ENCODE measurements at places on chromosomes 7 and 10. TPM values are rescaled to one million over a fixed set of nuclear protein-coding genes. Genes with fewer than 3 reads are reported as not detected.

PARP12 gene
- 33.6 TPM for total RNA-seq

SLC26A3 gene
- not detected for total RNA-seq

NANOS1 gene
- not detected for total RNA-seq

SLC39A12 gene
- not detected for total RNA-seq

CDC14C gene
- not detected for total RNA-seq

PGAM2 gene
- 0.43 TPM for total RNA-seq

HECTD2 gene
- total RNA-seq, result 2.9 TPM

ASAH2 gene
- 5.9 TPM for total RNA-seq

ADRB1 gene
- total RNA-seq, result not detected

PNLIPRP3 gene
- total RNA-seq, result not detected

CCDC201 gene
- not detected for total RNA-seq

- no peak for DNase-seq
Observed at GRCh38 chr10:58150290-58150689, 117.4 kb downstream of the IPMK start.

DNA sequence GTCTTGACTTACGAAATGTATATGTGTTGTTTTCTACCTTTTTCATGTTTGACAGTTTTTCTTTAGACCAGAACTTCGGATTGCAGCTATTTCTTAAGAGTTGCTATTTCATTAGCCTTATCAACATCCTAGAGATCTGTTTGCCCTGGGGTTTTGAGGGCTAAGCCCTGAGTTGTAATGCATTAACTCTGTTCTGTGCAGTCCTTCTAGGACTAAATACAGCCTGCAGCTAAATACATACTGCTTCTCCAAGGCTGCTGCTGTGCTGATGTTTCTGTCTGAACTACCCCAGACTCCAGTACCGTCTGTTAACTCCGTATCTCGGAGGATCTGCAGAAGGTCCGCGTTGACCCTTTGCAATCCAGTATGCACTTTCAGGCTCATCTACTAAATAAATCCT lies 26.5 kb downstream of the KIAA1217 start:
- no peak for DNase-seq

GRCh38 chr7:117873310-117874190 lies at the start of gene CTTNBP2:
Gene CTTNBP2 (minus strand): TSS chr7:117873441. CDS start chr7:117873415, 26 bp downstream.
- peak; percentile 14 for DNase-seq

DNA sequence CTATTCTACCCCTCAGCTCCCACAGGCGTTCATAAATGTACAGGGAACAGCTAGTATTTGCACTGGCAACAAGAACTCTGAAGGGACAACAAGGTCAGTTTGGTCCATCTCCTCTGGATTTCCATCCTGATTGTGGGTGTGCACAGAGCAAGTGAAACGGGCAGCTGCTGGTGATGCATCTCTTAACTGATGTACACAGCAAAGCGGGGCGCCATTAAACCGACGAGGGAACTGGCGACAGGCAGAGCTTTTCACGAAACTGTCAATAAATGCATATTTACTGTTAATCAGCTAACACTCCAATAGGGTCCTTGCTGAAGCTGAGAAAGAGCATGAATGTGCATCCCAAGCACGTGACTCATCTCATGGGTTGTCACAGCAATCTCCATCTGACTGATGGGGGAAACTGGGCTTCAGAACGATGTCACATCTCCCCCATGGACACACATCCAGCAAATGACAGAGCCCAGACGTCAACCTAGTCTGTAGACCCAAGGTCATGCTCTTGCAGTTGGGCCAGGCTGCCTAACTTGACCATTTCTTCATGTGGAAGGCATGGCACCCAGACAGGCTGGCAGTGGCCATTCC lies 54.2 kb downstream of the FAM53B start:
- DNase-seq, result no peak

GRCh38 chr10:133129859-133130495 lies 30.0 kb upstream of the KNDC1 start:
- no peak for DNase-seq

DNA sequence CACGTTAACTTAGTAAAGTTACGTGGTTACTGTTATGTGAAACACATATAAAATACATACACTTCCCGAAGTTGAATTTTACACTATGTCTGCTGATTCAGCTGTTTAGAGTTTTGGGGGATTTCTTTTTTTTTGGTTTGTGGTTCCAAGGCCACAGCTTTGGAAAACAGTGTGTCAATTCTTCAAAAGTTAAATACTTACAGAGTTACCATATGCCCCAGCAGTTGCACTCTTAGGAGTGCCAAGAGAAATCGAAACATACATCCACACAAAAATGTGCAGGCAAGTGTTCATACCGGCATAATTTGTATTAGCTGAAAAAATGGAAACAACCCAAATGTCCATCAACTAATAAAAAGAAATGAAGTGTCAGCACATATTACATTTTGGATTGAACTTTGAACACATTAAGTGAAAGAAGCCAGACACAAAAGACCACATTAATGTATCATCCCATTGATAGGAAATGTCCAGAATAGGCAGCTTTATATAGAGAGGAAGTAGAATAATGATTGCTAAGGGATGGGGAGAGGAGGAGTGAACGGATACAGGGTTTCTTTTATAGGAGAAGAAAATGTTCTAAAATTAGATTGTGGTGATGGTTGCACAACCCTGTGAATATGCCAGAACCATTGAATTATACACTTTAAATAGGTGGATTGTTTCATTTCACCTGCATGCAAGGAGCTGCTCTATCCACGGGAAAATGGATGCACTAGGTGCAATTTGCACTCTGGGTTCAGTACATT lies 17.6 kb downstream of the APBB1IP start:
- DNase-seq, result no peak

GRCh38 chr10:13321576-13321975 lies 21.7 kb upstream of the PHYH start:
- no peak for DNase-seq

GRCh38 chr10:28807760-28808613 lies 130.7 kb downstream of the BAMBI start:
- DNase-seq, result no peak

DNA sequence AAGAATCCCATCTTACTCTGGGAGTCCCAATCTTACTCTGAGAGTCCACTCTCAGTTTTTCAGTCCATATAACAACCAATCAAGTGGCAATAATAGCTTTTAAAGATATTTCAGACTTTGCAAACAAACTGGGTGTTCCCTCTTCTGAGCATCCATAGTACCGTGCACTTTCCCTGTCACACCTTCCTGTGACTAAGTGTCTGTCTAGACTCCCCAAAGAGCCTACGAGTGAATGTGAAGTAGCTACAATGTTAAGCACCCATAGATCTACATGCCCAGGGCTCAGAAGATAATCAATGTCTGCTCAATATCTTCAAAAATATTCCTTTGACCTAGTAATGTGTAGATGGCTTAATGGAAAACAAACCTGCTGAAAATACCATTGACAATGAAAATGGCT lies 95.6 kb upstream of the ASAH2 start:
- DNase-seq, result no peak

DNA sequence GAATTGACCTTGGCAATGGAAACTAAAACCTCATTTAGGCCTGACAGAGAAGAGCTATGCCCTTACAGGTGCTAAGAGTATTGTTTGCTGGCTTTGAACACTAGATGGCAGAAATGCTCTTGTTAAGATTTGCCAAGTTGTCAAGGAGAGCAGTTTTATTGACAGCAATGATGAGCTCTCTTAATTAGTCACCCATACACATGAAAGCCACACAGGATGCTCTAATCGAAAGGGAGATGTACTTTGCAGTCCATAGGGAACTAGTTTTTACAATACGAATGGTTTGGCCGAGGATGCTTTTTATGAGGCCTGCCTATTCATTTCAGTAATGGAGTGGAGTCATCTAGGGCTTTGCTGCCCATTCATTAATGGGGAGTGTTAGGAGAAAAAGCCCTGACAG lies 45.4 kb upstream of the MBL2 start:
- DNase-seq, result no peak

GRCh38 chr7:78863281-78863680 lies 590.2 kb downstream of the MAGI2 start:
- DNase-seq, result no peak

DNA sequence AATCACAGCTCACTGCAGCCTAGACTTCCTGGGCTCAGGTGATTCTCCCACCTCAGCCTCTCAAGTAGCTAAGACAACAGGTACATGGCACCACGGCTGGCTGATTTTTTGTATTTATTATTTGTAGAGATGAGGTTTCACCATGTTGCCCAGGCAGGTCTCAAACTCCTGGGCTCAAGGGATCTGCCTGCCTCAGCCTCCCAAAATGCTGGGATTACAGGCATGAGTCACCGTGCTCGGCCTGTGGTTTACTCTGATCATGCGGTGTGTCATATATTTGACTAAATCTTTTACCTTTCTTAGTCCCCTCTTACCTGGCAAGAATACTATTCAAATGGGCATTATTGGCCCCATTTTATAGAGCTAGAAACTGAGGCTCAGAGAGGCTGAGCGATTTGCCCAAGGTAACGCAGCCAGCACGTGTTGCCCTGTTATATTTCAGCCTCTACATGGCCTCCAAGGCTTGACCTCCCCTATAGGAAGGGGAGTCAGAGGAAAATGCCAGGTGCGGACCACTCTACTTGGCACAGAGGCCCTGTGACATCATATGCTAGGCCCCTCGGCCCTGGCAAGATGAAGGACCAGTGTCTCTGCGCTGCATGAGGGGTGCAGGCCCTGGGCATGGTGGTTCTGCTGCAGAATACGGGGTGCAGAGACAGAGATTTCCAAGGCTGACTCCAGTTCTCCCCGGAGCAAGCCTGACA lies 8.2 kb downstream of the ZCCHC24 start:
- no peak for DNase-seq

GRCh38 chr10:27490807-27491206 lies 13.3 kb upstream of the RAB18 start:
- DNase-seq, result no peak

GRCh38 chr10:45151467-45152214 lies 150.9 kb downstream of the ZNF22 start:
- no peak for DNase-seq

GRCh38 chr7:128402356-128402755 lies 7.4 kb downstream of the IMPDH1 start:
- no peak for DNase-seq

- DNase-seq, result no peak
Observed at GRCh38 chr7:109003742-109004141, 434.1 kb downstream of the DNAJB9 start.

- DNase-seq, result no peak
Observed at GRCh38 chr7:20141666-20142065, 75.5 kb downstream of the MACC1 start.

- DNase-seq, result no peak
Observed at GRCh38 chr10:4555920-4556319, 270.1 kb upstream of the AKR1E2 start.

- DNase-seq, result no peak
Observed at GRCh38 chr10:31731711-31732110, 196.9 kb downstream of the ARHGAP12 start.

DNA sequence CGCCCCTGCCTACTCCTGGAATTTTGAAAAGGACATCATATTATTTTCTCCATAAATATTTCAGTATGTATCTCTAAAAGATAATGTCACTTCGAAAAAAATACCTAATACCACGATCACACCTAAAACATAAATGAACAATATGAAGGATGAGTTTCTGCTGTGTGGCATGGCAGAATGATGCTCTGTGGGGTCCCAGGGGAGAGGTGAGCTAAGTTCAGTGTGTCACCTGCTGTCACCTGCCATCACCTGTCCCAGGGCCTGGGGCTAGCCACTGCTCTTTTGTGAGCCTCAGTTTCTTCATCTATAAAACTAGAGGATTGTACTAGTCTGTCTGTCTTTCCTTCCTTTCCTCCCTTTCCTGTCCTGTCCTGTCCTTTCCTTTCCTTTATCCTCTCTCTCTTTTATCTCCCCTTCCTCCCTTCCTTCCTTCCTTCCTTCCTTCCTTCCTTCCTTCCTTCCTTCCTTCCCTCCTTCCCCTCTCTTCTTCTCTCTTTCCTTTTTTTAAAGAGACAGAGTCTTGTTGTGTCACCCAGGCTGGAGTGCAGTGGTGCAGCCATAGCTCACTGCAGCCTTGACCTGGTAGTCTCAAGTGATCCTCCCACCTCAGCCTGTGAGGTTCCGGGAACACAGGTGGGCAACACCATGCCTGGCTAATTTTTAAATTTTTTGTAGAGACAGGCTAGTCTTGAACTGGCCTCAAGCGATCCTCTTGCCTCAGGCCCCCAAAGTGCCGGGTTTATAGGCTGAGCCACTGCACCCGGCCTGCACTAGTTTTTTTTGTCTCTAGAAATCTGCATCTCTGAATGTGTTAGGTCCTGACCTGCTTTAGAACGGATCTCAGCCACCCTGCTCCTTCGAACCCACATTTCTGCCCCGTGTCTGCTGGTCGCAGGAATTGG lies 43.1 kb downstream of the CUX1 start:
- DNase-seq, result no peak

- no peak for DNase-seq
Observed at GRCh38 chr7:44195889-44196288, 4.9 kb upstream of the YKT6 start.

- peak; percentile 57 for DNase-seq
Observed at GRCh38 chr7:617614-618538, 98.2 kb upstream of the PDGFA start.

GRCh38 chr7:139588632-139589031 lies 65.1 kb downstream of the CLEC2L start:
- no peak for DNase-seq
